ENCODE measurements at places on chromosomes 16 and 17. TPM values are rescaled to one million over a fixed set of nuclear protein-coding genes. Genes with fewer than 3 reads are reported as not detected.

GRCh38 chr17:2695243-2695960, 16.2 kb downstream of the CLUH start:
- DNase-seq: peak; percentile 52

DNA sequence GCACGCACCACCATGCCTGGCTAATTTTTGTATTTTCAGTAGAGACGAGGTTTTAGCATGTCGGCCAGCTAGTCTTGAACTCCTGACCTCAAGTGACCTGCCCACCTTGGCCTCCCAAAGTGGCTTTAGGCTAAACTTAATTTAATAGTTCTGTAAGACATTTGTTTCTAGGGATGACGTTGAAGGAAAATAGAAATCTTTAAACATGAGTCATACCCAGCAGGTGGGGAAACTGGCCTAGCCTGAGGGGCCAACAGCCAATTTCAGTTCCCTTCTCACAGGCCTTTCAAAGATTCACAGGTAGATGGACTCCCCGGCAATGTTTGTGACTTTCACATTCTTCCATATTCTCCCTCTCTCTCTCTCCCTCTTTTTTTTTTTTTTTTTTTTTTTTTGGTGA, 18.1 kb upstream of the ITPRIPL2 start:
- DNase-seq: no peak

The KDM6B gene
- 41.0 TPM for total RNA-seq

DNA sequence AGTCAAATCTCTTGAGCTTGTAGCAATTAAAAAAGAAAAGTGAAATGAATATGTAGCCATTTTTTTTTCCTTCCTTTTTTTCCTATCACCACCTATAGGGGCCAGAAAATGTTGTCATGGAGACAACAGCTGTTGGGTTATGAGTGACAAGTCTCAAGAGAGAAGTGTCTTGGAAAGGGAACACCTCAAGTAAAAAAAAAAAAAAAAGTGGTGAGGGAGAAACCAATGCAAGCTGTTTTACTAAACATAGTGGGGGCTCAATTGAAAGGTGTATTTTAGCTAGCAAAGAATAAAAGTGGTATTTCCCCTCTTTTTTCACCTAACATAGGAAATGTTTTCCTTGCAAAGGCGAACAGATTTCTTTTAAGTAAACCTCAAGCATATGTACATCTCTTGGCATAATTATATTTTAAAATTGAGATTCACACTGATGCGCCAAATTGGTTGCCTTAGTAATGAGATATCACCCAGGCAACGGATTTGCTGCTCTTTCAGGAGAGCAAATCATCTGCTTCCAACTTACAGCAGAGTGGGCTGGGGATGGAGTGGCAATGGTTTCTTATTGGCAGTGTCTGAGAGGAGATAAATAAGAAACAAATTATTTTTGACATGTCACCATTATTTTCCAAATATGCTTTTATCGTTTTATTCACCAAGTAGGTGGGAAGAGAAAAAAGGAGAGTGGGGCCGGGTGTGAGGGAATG, 183.6 kb downstream of the MYO1D start:
- no peak for DNase-seq

- DNase-seq: no peak
Observed at GRCh38 chr16:1534021-1535020, 855 bp downstream of the TMEM204 start.

DNA sequence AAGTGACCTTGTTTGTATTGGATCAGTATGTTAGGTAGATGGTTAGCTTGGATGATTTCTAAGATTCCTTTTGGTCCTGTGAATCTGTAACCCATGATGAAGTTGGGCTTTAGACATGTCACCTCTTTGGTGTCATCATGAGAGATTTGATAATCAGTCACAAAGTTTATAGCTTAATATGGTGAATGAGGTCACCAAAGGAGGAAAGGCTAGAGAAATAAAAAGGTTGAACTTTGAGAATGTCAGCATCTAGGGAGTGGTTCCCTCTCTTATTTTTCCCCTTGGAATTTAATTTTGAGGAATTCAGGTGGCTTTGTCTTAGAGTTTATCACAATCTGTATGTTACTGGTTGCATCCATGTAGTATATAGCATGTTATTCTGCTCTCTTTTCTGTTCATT, 45.3 kb downstream of the NLK start:
- DNase-seq: no peak

The CPHXL2 gene
- not detected for total RNA-seq

GRCh38 chr16:57175896-57176295, 9.9 kb downstream of the PSME3IP1 start:
- no peak for DNase-seq

The P2RX1 gene
- total RNA-seq: 7.3 TPM

DNA sequence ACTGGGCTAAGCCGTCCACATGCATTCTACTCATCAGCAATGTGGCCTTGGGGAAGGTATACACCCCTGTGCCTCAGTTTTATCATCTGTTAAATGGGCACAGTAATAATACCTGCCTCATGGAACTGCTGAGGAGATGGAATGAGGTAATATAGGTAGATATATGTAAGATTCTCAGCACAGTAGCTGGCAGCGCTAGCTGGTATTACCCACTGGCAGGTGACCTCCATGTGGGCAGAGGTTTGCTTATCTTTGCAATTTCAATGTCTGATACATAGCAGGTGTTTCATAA, 1.2 kb upstream of the SGCA start:
- no peak for DNase-seq
